Hematopoietic multipotent progenitor cell treated with erythropoietin and hydrocortisone succinate and interleukin-3 and kit ligand, for 6 days (in vitro differentiated cells): ENCODE measurements at places on chromosomes 5 and 9.
A peak's percentile ranks its signal among the peaks of the same experiment; 100 is the strongest.

- DNase-seq, result no peak
Measured at GRCh38 chr9:94699715-94700373, 26.7 kb upstream of the AOPEP start.

DNA sequence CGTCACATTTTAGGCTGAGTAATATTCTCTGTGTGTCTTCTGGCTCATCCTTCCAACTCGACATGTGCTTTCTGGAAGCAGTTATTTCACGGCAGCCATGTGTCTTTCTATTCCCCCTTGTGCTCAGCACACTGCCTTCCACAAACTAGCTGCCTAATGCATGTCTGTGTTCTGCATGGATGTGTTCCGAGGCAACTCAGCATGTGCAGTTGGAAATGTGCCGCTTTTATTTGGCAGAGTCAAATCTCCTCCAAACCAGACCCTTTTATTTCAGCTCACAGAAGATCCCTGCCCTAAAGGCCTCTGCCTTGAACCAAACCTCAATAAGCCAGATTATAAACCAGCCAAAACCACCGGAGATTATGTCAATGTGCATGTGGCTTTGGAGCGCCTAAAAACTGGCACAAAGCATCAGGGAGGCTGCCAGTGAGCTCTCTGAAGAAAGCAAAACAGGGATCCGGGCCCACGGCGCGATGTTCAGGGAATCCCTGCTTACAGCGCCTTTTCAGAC, 360.2 kb downstream of the DEPDC1B start:
- no peak for DNase-seq

DNA sequence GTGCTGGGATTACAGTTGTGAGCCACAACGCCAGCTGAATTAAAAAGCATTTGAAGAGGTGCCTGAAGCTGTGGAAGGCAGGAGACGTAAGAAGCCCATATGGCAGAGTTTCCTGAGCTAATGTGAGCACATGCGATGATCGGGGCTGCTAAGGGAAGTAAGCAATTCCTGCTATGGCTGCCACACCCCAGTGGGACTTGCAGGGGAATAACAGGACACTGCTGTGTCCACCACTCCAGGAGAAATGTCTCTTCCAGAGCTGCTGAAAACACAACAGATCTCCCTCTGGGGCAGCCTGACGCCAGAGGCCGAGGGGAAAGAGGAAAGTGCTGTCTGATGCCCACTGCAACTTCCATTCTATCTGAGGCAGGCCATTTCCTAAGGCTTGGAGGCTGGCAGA, 46.2 kb upstream of the ANKRD55 start:
- DNase-seq, result no peak

DNA sequence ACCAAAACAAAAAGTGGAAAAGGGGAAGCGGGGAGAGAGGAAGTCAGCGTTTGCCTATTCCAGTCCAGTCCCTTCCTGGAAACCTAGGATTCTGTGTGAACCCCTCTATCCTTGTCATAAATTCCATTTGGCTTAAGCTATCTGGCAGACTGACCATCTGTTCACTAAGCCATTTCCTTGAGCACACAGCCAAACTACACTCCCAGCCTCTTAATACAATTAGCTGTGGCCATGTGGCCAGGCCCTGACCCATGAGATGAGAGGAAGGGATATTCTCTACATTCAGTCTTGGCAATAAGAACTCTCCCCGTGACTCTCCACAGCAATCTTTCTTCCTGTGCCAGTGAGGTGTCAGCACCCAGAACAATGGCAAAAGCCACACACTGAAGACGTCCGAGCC, 424.8 kb downstream of the TLE1 start:
- DNase-seq, result no peak

DNA sequence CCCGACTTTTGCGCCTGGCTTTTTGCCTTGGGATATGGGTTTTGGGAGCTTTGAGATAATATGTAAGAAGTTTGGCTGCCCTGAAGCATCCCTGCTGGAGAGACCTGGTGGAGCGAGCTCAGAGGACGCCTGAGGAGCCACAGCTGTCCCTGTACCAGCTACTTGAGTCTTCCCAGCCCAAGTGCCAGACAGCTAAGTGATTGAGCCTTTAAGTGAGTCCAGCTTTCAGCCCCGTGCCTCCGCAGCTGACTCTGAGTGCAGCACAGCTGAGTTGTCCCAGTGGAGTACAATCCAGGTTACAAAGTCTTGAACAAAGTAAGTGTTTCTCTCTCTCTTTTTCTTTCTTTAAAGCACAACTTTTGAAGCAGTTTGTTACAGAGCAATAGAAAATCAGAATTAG, 203.8 kb upstream of the DAP start:
- no peak for DNase-seq

DNA sequence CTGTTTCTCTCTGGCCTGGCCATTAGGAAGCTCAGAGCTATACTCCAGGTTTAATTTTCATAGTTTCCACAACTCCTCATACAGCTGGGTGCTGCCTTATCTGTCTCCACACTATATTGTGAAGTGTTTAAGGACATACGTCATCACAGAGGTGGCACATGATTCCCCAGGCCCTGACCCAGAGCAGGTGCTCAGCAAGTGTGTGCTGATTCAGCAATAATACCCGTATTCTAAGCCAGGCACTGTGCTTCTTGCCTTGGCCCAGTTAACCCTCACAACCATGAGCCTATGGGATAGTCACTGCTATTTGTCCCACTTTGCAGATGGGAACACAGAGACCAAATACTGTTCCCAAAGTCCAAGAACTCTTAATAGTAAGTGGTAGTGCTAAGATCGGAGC, 93.5 kb upstream of the SMIM23 start:
- peak; percentile 21 for DNase-seq

- DNase-seq, result no peak
Measured at GRCh38 chr5:14415698-14416074, 165.9 kb upstream of the OTULINL start.

GRCh38 chr9:127161081-127161624, 38.7 kb upstream of the ANGPTL2 start:
- DNase-seq, result no peak

DNA sequence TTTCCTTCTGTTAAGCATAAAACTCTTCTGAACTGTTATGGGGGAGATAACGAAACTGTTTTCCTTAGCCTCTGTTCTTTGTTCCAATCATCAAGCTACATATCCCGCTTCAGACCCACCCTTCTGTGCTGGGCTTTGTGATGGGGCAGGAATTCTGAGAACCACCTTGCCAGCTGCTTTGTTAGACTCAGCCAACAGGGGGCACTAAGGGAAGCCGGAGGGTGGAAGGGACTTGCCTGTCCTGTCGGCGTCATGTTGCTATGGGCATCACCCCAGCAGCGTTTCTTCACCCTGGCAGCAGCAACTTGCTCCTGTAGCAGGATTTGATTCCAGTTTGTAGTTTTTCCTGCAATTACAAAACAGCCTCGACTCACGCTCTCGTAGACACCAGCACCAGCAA, 169.1 kb downstream of the CAAP1 start:
- peak; percentile 38 for DNase-seq

GRCh38 chr5:28046596-28046995, 1008.2 kb upstream of the CDH9 start:
- peak; percentile 8 for DNase-seq

GRCh38 chr9:2570615-2571479, 50.7 kb upstream of the VLDLR start:
- peak; percentile 78 for DNase-seq

GRCh38 chr9:96751815-96752214, 26.1 kb downstream of the ZNF510 start:
- no peak for DNase-seq

DNA sequence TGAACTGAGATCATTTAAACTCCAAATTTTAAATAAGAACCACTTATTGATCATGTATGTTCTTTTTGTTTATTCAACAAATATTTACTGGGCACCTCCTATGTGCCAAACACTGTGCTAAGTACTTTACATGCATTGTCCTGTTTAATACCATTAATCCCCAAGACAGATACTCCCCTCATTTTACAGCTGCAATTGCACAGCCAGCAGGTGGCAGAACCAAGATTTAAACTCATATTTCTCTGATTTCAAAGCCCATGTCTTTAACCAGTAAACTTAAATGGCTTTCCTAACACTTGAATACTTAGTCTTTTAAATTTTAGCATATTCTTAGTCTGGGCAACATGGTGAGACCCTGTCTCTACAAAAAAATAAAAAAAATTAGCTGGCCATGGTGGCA, 43.4 kb upstream of the KIAA1958 start:
- DNase-seq, result peak; percentile 57

GRCh38 chr9:23322392-23322791, 503.6 kb downstream of the ELAVL2 start:
- DNase-seq, result no peak

GRCh38 chr5:7793895-7794294, 57.0 kb downstream of the CFAP90 start:
- no peak for DNase-seq

GRCh38 chr5:158466191-158466590, 607.2 kb upstream of the CLINT1 start:
- DNase-seq, result peak; percentile 11

GRCh38 chr5:34609951-34610441, 46.1 kb upstream of the RAI14 start:
- DNase-seq, result no peak

DNA sequence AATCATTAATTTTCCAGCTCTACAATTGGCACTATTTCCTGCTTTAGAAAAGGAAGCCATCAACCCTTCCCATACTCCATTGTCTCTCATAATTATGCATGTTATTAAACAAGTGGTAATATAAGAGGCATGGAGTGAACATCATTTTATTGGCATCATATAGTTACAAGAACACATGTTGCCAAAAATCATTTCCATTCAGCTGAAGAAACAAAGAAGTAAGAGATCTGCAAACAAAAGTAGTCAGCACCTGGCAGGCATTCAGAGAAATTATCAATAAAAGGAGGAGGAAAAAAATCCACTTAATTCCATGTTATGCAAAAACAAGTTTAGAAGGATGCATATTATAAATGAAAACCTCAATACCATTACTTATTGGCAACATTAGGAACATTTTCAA, 1208.2 kb upstream of the C9orf72 start:
- DNase-seq, result no peak

GRCh38 chr5:163408311-163408923, 29.0 kb upstream of the CCNG1 start:
- peak; percentile 81 for DNase-seq

- no peak for DNase-seq
Measured at GRCh38 chr9:109097146-109097545, 22.6 kb downstream of the TMEM245 start.

DNA sequence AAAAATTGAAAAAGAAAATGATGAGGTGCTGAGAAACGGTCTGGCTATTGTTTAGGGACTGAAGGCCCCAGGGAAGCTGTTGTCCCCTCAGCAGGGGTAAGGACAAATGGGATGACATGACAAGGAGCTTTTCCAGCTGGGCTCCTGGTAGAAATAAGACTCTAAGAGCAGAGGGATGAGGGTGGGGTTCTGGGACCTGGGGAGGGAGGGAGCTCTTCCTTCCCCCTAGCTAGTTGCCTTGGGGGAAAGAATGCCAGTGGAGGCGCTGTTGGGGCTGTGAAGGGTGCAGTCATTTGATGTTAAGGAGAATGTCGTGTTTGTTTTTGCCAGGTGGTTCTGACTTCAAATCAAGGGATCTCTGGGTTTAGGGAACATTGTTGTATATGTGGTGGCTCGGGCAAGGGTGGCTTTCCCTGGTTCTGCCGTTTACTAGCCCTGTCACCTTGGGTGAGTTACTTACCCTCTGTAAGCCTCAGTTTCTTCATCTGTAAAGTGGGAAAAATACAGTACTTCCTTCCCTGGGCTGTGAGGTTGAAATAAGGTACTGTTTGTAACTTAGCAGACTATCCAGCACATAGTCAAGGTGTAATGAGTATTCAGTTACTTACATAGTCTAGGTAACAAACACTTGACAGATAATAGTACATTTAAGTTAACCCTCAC, 47.8 kb downstream of the WWC1 start:
- DNase-seq, result no peak

GRCh38 chr9:115146581-115147021, 28.6 kb upstream of the TNC start:
- no peak for DNase-seq
